ENCODE measurements at places on chromosomes 3 and 15. TPM values are rescaled to one million over a fixed set of nuclear protein-coding genes. Genes with fewer than 3 reads are reported as not detected.

A4GNT gene
- not detected for total RNA-seq

RTP4 gene
- total RNA-seq: 16.6 TPM

GRCh38 chr3:133276594-133276993, 123.3 kb upstream of the BFSP2 start:
- no peak for DNase-seq

ADAM10 gene
- 37.4 TPM for total RNA-seq

DNA sequence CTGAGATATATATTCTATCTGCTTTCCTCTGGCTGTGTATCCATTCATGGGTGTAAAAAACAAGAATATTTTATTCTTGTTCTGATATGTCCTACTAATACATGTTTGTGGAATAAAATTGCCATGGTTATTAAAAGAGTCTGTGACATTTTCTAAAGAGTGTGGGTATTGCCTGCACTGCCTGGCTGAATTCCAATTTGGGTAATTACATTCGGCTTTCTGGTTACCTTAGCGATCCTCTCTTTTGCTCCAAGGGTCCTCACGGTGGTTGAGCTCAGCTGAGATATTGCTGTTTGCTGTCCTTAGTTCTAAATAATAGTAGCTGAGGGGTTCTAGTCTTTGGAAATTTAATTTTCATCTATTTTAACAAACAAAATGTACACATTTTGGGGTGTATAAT, 301.4 kb upstream of the DNAJC19 start:
- DNase-seq: no peak

- no peak for DNase-seq
Observed at GRCh38 chr3:138344754-138345153, 3.6 kb upstream of the MRAS start.

GRCh38 chr3:197878427-197878826, 71.6 kb upstream of the RPL35A start:
- no peak for DNase-seq

DNA sequence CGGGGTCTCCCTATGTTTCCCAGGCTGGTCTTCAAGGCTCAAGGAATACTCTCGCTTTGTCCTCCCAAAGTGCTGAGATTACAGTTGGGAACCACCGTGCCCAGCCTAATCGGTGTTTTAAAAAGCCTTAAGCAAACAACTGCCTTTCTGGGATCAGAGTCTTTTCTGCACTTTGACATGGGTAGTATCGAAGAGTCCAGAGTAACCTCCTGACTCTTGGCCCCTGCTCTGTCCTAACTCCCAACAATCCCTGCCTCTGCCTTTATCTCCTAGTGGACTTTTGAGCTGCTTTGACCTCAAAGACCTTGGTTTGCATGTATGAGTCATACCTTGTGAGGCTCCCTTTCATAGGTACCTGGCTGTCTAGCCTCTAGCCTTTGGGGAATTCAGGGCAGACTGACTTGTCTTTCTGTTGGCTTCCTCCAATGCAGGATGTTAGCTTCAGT, 21.0 kb upstream of the HACD2 start:
- no peak for DNase-seq

GRCh38 chr15:90297021-90297420, 31.5 kb downstream of the NGRN start:
- DNase-seq: no peak

CACNA2D2 gene
- total RNA-seq: not detected

GRCh38 chr3:109098079-109098644, 19.8 kb downstream of the MORC1 start:
- DNase-seq: peak; percentile 14
